ENCODE measurements at places on chromosomes 7 and 10.

DNA sequence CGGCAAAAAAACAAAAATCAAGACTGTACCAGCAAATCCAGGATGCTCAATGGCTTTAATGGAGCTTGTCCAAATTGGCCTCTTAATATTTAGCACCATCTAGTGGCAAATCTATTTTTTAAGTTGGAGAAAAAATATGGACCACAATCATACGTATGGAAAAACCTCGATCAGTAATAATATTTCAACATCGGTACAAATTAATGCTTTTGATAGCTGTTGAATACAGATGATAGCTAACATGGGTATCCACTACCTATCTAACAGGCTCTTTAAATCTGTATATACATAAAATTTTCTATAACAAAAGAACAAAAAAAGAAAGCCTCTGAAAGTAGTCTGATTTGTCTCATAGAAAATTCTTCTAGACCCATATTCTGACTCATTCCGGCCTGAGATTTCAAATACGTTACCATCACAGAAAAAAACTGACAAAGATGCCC is 29.2 kb downstream of the COA1 start:
- no peak for DNase-seq

DNA sequence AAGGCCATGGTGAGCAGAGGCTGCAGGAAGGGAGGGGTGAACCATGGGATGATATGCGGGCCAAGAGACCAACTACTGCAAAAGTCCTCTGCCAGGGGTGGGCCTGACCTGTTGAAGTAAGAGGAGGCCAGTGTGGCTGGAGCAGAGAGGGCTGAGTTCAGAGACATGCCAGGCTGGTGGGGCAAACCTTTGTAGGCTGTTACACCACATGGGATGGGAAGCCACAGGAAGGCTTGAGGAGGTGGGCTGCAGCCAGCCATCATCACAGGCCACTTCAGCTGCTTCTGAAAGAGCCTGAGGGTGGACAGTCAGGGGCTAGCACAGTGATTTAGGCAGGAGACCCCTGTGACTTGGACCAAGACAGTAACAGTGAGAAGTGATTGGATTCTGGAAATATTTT is 20.3 kb downstream of the CXCL12 start:
- DNase-seq = no peak

- no peak for DNase-seq
These were observed 99.6 kb upstream of the PAX2 start for GRCh38 chr10:100645613-100646392.

DNA sequence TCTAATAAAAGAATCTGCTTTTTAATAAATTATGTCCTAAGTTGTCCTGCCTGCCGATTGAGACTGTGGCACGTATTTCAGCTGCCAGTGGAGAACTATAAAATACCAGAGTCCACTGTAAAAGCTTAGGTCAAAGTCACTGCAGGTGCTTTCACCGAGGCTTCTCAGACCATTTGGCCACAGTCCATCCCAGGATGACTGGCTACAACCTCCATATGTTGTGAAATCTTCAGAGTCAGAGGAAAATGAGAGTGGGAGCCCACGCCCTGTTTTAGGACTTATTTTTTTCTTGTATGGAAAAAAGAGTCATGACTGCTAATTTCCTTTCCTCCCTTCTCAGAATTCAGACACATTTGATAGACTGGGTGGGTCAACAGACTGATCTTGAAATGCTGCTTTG is 182.9 kb downstream of the ANK3 start:
- DNase-seq = no peak

DNA sequence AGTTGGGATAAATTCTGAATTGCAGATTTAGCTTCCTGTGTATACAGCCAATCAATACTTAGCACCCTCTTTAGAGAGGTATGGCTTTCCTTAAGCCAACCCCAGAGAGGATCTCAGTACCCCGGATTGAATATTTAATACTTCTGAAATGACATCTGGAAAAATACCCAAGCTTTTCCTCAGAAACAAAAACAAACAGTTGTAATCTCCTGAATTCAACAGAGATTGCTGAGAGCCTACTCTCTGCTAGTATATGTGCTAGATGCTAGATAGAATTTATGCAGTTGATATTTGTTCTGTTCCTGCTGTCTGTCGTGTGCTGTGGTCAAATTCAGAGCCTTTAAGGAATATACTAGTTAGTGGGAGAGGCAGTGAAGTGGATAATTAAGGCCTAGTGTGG is 21.1 kb downstream of the STARD3NL start:
- DNase-seq = no peak

DNA sequence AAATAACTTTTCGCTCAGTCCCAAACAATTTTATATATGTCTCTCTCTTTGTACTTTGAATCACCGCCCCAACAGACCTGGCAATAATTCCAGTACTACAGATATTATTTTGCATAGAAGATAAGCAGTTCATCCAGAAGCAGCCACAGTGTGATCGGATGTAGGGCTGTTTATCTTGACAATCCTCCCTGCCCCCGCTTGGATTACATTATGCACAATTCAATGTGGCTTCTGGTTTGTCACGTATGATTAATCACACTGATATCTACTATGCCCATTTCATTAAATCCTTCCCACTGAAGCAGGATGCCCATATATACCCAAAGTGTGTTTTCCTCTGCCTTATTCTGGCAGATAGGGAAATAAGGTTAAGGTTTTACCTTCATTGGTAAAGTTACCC is 115.2 kb downstream of the PDE1C start:
- DNase-seq = no peak

GRCh38 chr7:48158404-48158803 is 12.9 kb upstream of the ABCA13 start:
- DNase-seq = no peak

All from stimulated activated CD4-positive, alpha-beta T cell treated with anti-CD3 and anti-CD28 coated beads, Interleukin-12 subunit alpha, Interleukin-12 subunit beta, amount 100 ng/mL, for 48 hours (primary cell).